NAMALWA (cell line): ENCODE measurements at places on chromosomes 13 and 19.

GRCh38 chr19:15331419-15332310, 674 bp downstream of the BRD4 start:
- peak; percentile 63 for DNase-seq

- DNase-seq: no peak
Observed at GRCh38 chr19:33350538-33351309, 22.8 kb upstream of the CEBPG start.

- no peak for DNase-seq
Observed at GRCh38 chr13:85666356-85666755, 132.9 kb downstream of the SLITRK6 start.

GRCh38 chr19:45794627-45795026, 2.0 kb upstream of the DMWD start:
- no peak for DNase-seq

- DNase-seq: no peak
Observed at GRCh38 chr13:59730026-59730425, 433.7 kb downstream of the DIAPH3 start.

- peak; percentile 27 for DNase-seq
Observed at GRCh38 chr13:113058988-113059850, 46.4 kb upstream of the F7 start.

GRCh38 chr19:46856062-46857022, 4.5 kb upstream of the ARHGAP35 start:
- peak; percentile 95 for DNase-seq
